COLO829 (cell line): ENCODE measurements at places on chromosomes 16 and 17.
A peak's percentile ranks its signal among the peaks of the same experiment; 100 is the strongest.

- no peak for DNase-seq
These were observed 27.7 kb upstream of the IL21R start for GRCh38 chr16:27374221-27374803.

DNA sequence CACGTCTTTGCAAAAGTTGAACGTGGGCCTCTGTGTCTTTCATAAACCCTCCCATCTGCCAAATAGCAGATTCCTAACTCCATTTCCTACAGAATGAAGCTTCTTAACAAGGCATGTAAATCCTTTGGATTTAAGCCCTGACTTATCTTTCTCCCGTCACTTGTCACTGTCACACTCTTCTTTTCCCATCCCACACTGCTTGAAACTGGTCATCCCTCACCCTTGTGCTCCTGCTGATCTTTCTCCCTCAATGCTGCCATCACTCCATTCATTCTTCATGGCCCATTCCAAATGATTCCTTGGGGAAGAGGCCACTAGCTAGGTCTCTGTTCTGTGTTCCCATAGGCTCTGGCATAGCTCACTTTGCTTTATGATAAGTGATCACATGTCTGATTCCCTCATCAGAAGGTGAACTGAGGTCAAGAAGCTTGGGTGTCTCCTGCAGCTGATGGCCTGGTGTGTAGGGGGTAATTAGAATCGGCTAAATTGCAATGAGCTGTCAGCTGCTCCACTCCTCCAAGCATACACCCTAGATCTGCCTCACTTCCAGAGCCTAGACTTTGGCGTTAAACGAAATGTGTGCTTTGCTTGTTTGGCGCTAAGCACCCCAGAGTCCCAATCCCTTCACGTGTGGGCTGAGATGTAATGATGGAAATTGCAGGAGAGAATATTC lies 61.7 kb downstream of the PECAM1 start:
- DNase-seq = no peak

DNA sequence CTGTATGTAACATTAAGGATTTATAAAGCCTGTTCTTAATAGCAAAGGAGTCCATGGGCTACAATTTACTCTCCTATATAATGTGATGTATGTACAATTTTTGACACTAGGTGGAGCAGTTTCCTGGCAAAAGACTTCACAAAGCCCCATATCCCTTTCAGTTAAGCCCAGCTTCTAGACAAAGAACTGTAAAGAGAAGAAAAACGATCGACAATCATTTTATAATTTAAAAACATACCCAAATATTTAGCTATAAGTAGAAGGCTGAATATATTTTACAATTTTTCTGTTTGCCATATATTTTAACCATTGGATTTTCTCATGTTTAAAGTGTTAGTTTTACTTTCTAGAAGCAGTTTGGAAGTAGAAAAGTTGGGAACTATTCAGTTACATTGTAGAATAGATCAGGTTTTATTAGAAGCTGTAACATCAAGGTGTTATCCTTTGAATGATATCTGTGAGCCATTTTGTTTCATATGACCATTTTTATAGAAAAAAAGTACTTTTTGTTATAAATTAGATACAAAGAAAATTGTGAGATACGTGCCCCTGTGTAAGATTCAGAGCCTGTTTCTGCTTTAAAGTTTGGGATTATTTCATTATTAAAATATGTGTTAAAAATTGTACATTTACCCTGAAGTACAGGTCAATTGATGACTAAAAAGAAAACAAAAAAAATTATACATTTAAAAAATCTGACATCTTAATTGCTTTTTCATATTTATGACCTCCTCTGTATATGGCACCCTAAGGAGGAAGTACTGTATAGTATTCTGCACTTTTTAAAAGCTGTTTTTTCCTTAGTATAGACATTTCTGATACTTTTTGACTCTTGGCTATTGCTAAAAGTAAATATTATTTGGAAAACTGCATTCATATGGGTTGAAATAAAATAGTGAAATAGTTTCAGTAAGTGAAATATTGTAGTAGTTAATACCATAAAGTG lies 46.3 kb downstream of the VMP1 start:
- peak; percentile 86 for DNase-seq

GRCh38 chr16:54412037-54412436 lies 125.5 kb upstream of the IRX3 start:
- DNase-seq = no peak

- no peak for DNase-seq
These were observed 107.8 kb downstream of the CLEC16A start for GRCh38 chr16:11051879-11052808.

DNA sequence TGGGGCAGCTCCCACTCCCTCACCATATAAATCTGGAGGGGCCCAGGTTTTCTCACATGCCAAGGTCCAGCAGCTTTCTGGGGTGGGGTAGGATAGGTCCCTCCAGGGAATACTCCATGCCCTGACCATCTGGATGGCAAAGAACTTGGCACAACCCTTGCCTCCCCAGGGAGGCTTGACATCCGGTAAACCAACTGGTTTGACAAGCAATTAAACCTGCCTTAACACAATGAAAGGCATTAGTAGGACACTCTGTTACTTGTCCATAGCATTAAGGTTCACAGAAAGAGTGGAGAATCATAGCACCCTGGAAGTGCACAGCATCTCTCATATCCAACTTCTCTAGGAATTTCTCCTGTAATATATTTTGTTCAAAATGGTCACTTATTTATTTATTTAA lies 63.9 kb upstream of the MAF start:
- no peak for DNase-seq

GRCh38 chr17:81577278-81578000 lies 25.3 kb upstream of the FAAP100 start:
- DNase-seq = no peak

DNA sequence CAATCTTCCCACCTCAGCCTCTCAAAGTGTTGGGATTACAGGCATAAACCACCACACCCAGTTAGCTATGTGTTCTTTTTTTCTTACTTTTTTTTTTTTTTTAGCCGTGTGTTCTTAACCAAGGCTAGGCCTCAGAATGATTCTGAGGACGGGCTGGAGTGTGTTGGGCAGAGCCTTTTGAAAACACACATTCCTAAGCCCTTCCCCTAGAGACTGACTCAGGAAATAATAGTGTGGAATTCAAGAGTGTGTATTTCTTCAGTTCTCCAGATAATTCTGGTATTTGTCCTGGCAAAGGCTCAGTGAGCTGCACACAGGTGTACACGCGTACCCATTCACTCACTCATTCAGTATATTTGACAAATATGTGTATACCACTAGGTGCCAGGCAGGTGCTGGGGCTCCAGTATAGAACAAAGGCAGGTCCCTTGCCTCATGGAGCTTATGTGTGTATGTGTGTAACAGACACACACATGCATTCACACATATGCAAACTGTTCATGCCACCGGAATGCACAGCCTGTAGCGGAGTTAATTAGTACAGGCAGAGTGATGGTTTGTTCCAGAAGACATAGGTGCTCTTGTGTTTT lies 19.4 kb upstream of the NFATC3 start:
- DNase-seq = no peak

GRCh38 chr16:24748242-24748641 lies 18.8 kb downstream of the TNRC6A start:
- peak; percentile 82 for DNase-seq

GRCh38 chr17:78362671-78363070 lies 2.8 kb upstream of the SOCS3 start:
- DNase-seq = no peak

- DNase-seq = peak; percentile 40
These were observed 712.8 kb downstream of the CDH8 start for GRCh38 chr16:61323456-61323855.

GRCh38 chr16:88725609-88726407 lies 19.5 kb downstream of the CTU2 start:
- DNase-seq = no peak

- DNase-seq = peak; percentile 96
These were observed 13.3 kb upstream of the CAVIN1 start for GRCh38 chr17:42436391-42436790.

DNA sequence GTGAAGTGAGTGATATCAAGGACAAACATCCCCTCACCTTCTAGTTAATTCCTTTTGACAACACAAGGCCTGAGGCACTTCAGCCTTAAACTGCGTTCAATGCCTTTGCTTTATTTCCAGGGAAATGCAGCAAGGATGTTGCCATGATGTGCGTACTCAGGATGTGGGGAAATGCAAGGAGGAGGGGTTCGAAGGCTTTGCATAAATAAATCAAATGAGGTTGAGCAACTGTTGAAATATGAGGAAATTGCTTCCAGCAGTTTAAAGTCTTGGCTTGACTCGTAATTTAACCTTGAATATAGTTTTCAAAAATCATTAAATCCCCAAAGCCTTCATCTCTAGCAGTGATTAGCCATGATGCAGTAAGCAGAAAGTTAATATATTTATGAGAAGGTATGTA lies 81.8 kb upstream of the CCL2 start:
- no peak for DNase-seq

GRCh38 chr16:57196753-57197152 lies 10.6 kb downstream of the RSPRY1 start:
- no peak for DNase-seq

- no peak for DNase-seq
These were observed 16.9 kb downstream of the EMC8 start for GRCh38 chr16:85782451-85782850.

- DNase-seq = no peak
These were observed 15.2 kb upstream of the IL34 start for GRCh38 chr16:70630960-70631745.

GRCh38 chr17:1010586-1010985 lies 13.7 kb downstream of the TIMM22 start:
- DNase-seq = no peak

- DNase-seq = no peak
These were observed 981 bp upstream of the UNC13D start for GRCh38 chr17:75845058-75845711.
